ENCODE measurements at places on chromosomes 6 and 20.

GRCh38 chr20:38272961-38273360 is 12.4 kb upstream of the KIAA1755 start:
- DNase-seq, result no peak

GRCh38 chr6:3803627-3804468 is 45.3 kb upstream of the FAM50B start:
- no peak for DNase-seq

GRCh38 chr6:141653590-141653989 is 479.1 kb upstream of the GJE1 start:
- DNase-seq, result no peak

GRCh38 chr6:142796571-142796970 is 148.4 kb downstream of the HIVEP2 start:
- DNase-seq, result no peak

GRCh38 chr6:163191704-163192537 is 222.6 kb upstream of the QKI start:
- no peak for DNase-seq

DNA sequence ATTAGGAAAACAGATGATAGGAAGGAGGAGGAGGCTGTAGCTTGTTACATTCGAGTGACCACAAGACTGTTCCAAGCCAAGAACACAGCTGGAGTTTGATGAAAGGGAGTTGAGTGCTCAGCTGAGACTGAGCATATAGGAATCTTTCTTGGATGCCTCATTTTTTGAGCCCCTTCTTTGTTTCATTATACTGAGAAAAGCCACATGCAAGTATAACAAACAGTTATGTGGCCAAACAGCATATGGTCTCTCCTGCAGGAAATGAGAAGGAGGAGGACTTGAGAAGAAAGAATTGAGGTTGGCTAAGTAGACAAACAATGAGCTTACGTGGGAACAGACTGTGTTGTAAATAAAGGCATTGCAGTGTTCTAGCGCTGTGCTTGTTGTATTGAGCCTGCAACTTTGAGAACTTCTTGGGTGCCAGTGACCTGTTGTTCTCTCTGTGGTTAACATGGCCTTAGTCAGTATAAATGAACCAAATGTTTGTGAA is 78.3 kb downstream of the AKAP7 start:
- DNase-seq, result no peak

- DNase-seq, result no peak
Measured at GRCh38 chr20:57257701-57258453, 8.6 kb downstream of the BMP7 start.

- peak; percentile 58 for DNase-seq
Measured at GRCh38 chr6:43667245-43668150, 20.1 kb downstream of the MRPS18A start.

Data from stimulated activated CD8-positive, alpha-beta memory T cell treated with anti-CD3 and anti-CD28 coated beads, Interleukin-2, amount 100 ng/mL, for 48 hours (primary cell).